T-helper 2 cell treated with Interferon-gamma antibody and Interleukin-4, amounts not matched to agents 5 μg/mL and 100 μg/mL, for 36 hours (primary cell): ENCODE measurements at places on chromosomes 16 and 17.

- DNase-seq, result no peak
Observed at GRCh38 chr17:17736205-17737183, 55.2 kb downstream of the RAI1 start.

DNA sequence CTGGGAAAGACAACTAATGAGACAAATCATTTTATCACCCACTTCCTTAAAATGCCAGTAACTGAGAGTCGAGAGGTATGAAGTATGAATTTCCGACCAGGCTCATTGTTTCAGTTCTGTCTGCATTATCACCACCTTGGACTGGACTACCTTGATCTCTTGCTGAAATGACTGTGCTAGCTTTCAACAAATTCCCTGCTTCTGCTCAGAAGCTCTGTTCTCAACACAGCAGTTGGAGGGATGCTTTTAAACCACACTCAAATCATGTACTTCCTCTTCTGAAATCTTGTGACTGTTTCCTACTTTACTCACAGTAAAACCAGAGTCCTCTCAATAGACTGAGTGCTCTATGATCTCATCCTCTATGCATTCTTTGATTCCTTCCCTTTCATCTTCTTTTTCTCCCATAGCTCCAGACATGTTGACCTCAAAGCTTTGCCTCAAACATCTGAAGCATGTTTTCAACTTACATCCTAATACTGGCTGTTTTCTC, 195.8 kb downstream of the KCNJ2 start:
- DNase-seq, result no peak

GRCh38 chr16:10253409-10253808, 71.2 kb upstream of the GRIN2A start:
- DNase-seq, result no peak

DNA sequence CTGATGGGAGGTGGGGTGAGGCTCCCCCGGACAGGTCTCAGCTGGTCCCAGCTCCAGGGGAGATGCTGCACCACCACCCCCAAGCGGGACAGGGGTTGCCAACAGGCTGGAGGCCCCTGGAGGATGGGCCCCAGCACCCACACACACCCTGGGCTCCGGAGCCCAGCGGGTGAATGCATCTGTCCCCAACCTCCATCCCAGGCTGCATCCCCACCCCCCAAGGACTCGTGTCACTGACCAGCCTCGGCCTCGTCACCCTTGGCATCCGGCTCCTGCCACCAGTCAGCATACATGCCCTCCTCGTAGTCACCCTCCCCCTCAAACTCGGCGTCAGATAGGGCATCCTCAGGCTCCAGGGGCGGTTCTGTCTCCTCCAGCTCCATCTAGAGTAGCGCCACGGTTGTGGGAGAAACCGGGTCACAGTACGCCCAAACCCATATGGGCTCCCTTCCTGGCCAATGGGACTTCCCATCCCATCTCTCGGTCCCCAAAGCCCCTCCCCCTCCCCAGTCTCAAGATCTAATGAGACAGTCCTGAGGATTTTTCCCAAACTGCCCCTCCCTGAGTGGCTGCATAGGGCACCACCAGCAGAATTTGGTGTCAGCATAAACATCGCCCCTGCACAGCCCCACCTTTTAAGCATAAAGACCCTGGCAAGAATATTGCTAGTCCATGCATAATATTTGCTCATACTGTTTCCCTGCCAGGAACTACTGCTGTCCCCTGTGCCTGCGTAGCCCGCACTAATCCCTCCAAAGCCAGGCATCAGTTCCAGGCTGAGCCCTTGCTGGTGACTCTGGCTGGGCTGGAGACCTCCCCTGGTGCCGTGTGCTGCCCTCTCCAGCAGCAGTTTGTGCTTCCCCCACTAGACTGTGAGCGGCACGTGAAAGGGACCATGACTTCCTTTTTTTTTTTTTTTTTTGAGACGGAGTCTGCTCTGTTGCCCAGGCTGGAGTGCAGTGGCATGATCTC, 8.4 kb downstream of the P3H4 start:
- no peak for DNase-seq

DNA sequence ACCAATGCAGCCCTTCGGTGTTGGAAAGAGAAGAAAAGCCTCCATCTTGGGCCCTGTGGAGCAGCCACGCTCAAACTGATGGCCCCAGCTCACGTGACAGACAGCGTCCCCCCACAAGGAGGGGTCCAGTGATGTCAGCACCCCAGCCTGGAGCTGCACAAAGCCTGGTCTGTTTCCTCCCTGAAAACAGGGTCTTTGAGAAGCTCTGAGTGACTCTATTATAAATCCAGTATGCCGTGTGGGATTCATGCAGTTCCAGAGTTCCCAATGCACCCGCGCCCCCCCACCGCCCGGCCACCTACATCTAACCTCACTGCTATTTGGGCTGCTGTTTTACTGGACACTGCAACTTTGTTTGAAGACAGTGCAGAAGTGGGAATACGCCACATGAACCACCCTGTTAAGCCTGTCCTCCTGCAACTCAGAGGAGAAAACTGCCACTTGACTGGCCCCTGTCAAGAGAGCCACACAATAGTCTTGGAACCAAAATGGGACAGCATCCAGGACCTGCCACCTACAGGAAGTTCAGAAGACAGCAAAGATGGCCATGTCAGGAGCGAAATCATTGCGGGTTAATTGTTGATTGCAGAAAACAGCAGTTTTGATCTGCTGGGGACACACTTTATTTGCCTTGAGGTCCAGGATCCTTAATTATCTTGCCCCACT, 33.1 kb downstream of the PMP22 start:
- no peak for DNase-seq

DNA sequence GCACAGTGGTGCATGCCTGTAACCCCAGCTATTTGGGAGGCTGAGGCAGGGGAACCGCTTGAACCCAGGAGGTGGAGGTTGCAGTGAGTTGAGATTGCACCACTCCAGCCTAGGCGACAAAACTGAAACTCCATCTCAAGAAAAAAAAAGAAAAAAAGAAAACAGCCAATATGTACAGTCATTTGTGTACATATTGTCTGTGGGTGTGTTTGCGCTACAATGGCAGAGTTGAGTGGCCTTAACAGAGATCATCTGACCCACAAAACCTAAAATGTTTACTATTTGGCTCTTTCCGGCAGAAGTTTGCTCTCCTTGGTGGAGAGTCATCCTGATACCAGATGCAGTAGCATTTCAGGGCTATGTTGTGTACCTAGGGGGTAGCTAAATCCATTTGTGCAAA, 57.9 kb downstream of the ARSG start:
- peak; percentile 64 for DNase-seq

DNA sequence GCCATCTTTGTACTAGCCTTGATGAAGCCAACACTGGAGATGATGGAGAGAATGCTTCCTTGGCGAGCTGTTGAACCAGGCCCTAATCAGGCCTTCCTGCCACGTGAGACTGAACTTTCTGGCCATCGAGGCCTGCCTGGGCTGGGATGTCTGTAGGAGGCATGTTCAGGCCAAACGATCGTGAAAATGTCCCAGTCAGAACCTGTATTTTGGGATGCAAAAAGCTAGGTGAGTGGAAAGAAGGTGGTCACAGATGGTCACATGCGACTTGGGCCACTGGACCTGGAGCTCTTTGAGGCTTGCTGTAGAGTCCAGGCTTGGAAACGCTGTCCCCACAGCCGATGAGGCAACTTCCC, 12.9 kb downstream of the KNOP1 start:
- no peak for DNase-seq

DNA sequence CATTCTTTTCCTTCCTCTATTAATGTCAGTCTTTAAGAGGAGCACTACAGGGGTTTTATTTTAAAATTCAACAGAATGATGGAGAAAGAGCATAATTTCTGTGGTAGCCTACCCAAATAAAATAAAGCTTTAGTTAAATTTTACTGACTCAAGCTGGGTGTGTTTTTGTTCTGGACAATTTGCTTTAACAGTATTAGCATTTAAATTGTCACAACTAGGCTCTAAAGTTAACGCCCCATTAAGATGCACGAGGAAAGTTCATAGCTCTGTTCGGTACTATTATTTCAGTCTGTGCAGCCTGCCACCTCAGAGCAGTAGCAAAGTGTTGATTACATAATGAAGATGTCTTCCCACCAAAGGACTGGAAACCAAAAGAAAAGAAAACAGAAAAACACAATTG, 52.0 kb downstream of the CDK12 start:
- DNase-seq, result no peak
